Tibial nerve (tissue), 4 donors: ENCODE measurements at places on chromosomes 5 and 9. TPM values are rescaled to one million over a fixed set of nuclear protein-coding genes. Genes with fewer than 3 reads are reported as not detected.

Gene OR1Q1
- total RNA-seq = 1.8 TPM

Gene OLFM1
- 36.0 TPM for total RNA-seq

Gene PCDHGA12
- 11.3 TPM for total RNA-seq

Gene SLC6A18
- total RNA-seq = not detected

Gene PCYOX1L
- total RNA-seq = 8.2 TPM

Gene PTGES
- 33.0 TPM for total RNA-seq

Gene GABRA1
- total RNA-seq = not detected

Gene IFNK
- not detected for total RNA-seq

Gene BTNL9
- total RNA-seq = 52.7 TPM

DNA sequence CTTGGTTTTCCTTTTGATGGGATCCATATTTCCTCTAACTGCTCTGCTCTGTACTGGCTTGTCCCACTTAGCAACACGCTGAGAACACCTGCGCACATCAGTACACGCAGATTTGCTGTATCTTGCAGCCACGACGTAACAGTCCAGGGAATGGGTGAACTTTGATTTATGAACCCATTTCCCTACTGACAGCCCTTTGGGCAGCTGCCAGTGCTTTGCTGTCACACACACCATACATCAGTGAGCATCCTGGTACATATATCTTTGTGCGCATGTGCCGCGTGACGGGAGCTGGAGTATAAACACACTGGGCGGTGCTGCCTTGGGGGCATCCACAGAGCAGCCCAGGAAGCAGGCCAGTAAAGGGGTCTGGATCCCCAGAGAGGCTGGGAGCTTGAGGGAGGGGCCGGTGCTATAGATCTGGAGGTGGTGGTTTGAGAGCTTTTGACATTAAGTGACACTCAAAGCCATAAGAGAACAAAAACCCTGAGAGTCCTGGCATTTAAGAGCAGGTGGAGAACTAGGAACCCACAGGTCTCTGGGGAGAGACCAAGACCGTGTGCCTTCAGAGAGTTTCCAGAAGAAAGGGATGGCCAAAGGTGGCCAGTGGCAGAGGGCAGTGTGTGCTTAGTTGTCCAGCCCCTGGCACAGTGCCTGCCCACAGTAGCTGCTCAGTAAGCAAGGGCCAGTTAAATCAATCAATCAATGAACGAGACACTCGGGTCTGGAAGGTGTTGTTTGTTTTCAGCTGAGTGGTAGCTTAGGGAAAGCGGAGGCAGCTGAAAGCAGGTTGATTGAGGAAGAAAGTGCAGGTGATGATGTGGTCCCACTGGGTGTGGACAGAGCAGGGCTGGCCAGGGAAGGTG lies 53.7 kb downstream of the LMX1B start:
- no peak overlapping the region for H3K27ac ChIP-seq
- DNase-seq = no peak
- H3K4me1 ChIP-seq = no peaks in the 10 kb centered on the region
- no peak overlapping the region for H3K4me3 ChIP-seq
- peaks cover 81% of the 10 kb centered on the region for H3K27me3 ChIP-seq

GRCh38 chr9:137590469-137591383 lies at the start of gene ZMYND19:
ZMYND19 (minus strand) TSS chr9:137590512; CDS start chr9:137590263, 249 bp downstream.
- peaks cover 18% of the 10 kb centered on the region for H3K4me1 ChIP-seq
- peak; percentile 83 for DNase-seq
- H3K36me3 ChIP-seq = peaks cover 28% of the 10 kb centered on the region
- H3K4me3 ChIP-seq = peak within 1 kb of the TSS; percentile 78

DNA sequence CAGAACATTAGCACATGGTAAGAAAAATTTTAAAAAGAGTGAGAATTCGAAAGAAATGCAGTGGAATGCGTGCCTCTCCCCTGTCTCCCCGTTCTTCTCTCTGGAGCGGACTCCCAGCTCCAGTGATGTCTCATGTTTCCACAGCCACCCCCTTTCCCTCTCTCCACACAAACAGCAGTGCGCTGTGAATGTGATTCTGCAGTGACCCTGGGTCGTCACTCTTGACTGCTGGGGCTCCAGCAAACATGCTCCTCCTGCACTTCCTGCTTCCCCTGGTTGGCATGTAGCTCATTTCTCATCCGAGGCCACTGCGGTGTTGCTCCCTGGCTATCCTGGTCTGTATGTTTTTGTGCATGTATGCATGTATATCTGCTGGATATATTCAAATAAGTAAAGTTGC lies 13.3 kb downstream of the PHF2 start:
- no peak overlapping the region for H3K27ac ChIP-seq
- DNase-seq = no peak
- no peak overlapping the region for H3K4me3 ChIP-seq
- no peaks in the 10 kb centered on the region for H3K27me3 ChIP-seq

DNA sequence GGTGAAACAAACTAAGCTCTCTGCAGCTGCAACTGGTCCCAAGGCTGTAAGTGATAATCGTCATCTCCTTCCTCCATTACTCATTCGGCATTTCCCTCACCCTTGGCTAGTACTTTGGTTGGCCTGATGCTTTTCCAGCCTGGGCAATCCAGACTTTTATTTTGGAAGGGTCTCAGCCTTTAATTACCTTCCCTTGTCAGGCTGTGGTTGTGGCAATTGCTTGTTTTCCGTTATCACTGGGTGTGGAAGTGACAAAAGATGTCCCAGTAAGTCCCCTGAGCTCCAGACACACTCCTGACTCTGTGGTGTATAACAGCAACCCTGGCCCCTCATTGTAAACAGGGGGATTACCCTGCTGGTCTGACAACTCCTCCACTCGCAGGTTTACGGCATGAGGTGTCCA lies 6.3 kb upstream of the FAF2 start:
- H3K36me3 ChIP-seq = no peaks in the 10 kb centered on the region
- no peak overlapping the region for H3K27ac ChIP-seq
- H3K4me1 ChIP-seq = no peaks in the 10 kb centered on the region
- H3K27me3 ChIP-seq = no peaks in the 10 kb centered on the region
- H3K4me3 ChIP-seq = no peak overlapping the region

- DNase-seq = no peak
- no peaks in the 10 kb centered on the region for H3K27me3 ChIP-seq
- no peaks in the 10 kb centered on the region for H3K4me1 ChIP-seq
- H3K4me3 ChIP-seq = peak within 1 kb of the TSS; percentile 21
These were observed at the start of gene RGS7BP for GRCh38 chr5:64505769-64506566. RGS7BP (plus strand) TSS chr5:64506015; CDS start chr5:64506625, 610 bp downstream.

GRCh38 chr5:57442080-57442839 lies 40.4 kb downstream of the ACTBL2 start:
- no peaks in the 10 kb centered on the region for H3K27me3 ChIP-seq
- H3K4me3 ChIP-seq = no peak overlapping the region
- no peaks in the 10 kb centered on the region for H3K4me1 ChIP-seq

- H3K36me3 ChIP-seq = no peaks in the 10 kb centered on the region
- no peaks in the 10 kb centered on the region for H3K27me3 ChIP-seq
- H3K27ac ChIP-seq = peak overlapping the region; percentile 74
- DNase-seq = no peak
- peaks cover 48% of the 10 kb centered on the region for H3K4me1 ChIP-seq
These were observed 441.9 kb upstream of the PIK3R1 start for GRCh38 chr5:67773411-67774266.

DNA sequence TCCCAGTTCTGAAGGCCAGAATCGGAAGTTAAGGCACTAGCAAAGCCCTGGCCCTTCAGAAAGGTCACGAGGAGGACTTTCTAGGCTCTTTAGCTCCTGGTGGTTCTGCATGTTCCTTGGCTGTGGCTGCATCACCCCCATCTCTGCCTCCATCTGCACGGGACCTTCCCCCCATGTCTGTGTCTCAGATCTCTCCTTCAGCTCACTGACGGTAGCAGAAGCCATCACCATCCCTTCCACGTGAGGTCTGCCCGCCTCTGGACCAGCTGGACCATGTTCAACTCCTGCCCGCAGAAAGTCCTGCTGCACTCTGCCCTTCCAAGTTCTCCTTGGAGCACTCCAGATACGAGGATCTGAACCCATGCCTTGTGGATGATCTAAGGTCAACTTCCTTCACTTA lies 242.9 kb upstream of the IRX1 start:
- no peaks in the 10 kb centered on the region for H3K4me1 ChIP-seq
- H3K27me3 ChIP-seq = no peaks in the 10 kb centered on the region
- H3K36me3 ChIP-seq = no peaks in the 10 kb centered on the region
- H3K27ac ChIP-seq = no peak overlapping the region
- H3K4me3 ChIP-seq = no peak overlapping the region

DNA sequence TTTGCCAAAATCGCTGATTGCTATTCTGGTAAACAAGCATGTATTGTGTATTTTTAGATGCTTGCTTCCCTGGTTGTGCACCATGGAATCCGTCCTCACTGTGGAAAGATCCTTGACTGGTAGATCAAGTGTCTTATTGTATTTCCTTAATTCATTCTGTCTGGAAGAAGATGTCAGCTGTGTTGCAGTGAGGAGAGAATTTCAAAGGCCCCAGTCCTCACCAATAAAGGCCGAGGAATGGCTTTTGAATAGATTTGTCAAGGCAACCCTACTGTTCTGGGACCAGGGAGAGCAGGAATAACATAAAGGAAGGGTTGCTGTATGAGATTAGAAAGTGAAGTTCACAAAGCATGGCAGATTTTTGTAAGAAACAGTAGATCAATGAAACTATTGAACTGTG lies 36.2 kb upstream of the POU5F2 start:
- H3K27me3 ChIP-seq = no peaks in the 10 kb centered on the region
- no peaks in the 10 kb centered on the region for H3K36me3 ChIP-seq
- no peak for DNase-seq
- H3K27ac ChIP-seq = no peak overlapping the region
- H3K4me1 ChIP-seq = no peaks in the 10 kb centered on the region

DNA sequence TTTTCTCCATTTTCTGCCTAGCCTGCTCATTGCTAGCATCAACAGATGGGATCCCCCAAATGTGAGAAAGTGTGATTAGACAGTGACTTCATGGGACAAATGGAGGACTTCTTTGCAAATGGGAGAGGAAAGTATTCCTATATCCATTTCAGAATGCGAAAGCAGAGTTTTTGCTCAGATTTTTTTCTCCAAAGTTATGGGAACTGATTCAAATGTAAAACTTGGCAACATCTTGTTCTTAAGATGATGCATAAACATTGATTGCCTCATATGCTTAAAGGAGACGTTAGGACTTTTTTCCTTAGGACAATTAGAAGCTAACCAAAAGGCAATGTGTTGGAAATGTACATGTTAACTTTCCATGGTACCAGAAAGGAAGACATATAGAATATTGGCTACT lies 704.3 kb upstream of the ZNF608 start:
- no peaks in the 10 kb centered on the region for H3K27me3 ChIP-seq
- H3K27ac ChIP-seq = no peak overlapping the region
- no peaks in the 10 kb centered on the region for H3K4me1 ChIP-seq
- DNase-seq = no peak
- H3K4me3 ChIP-seq = no peak overlapping the region
- no peaks in the 10 kb centered on the region for H3K36me3 ChIP-seq

DNA sequence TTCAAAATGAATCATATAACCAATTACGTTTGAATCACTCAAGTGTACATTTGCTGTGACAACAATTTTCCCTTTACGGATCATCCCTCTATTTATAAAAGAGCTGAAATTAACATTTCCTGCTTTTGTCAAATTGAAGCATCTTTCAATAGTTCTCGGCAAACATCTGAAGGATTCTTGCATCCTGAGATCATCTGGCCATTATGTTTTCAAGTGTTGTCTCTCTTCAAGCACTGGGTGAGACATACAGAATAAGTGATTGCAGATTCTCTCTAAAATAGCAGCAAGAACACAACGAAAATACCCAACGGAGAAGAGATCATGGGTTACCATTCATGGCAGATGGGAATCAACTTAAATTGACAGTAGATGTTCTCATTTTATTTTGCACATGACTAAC lies 283.4 kb upstream of the GRAMD2B start:
- no peak overlapping the region for H3K27ac ChIP-seq
- H3K36me3 ChIP-seq = no peaks in the 10 kb centered on the region
- H3K27me3 ChIP-seq = no peaks in the 10 kb centered on the region
- no peak overlapping the region for H3K4me3 ChIP-seq

DNA sequence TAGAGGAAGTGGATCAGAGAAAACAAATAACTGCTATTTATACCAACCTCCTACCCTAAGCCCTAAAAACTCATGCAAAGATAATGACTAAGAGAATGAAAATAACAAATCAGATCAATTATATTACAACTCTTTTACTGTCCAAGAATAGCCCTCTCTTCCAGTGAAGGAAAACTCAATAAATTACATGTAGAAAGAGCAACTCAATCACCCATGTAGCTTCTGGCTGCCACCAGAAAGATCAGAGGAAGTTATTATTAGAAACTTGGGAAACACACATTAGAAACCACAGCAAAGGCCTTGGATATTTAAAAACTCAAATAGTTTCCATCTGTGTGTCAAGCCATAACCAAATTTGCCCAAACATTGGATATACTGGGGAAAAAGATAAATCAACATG lies 134.0 kb upstream of the TARS1 start:
- no peak overlapping the region for H3K4me3 ChIP-seq
- H3K4me1 ChIP-seq = no peaks in the 10 kb centered on the region
- no peak overlapping the region for H3K27ac ChIP-seq
- DNase-seq = no peak
